B cell (primary cell): ENCODE measurements at places on chromosomes 3 and 15. TPM values are rescaled to one million over a fixed set of nuclear protein-coding genes. Genes with fewer than 3 reads are reported as not detected.

- DNase-seq: peak; percentile 60
These were observed 1.4 kb downstream of the CD200R1 start for GRCh38 chr3:112973325-112974177.

- no peak for DNase-seq
These were observed 171.5 kb upstream of the LINGO1 start for GRCh38 chr15:77804210-77804609.

DNA sequence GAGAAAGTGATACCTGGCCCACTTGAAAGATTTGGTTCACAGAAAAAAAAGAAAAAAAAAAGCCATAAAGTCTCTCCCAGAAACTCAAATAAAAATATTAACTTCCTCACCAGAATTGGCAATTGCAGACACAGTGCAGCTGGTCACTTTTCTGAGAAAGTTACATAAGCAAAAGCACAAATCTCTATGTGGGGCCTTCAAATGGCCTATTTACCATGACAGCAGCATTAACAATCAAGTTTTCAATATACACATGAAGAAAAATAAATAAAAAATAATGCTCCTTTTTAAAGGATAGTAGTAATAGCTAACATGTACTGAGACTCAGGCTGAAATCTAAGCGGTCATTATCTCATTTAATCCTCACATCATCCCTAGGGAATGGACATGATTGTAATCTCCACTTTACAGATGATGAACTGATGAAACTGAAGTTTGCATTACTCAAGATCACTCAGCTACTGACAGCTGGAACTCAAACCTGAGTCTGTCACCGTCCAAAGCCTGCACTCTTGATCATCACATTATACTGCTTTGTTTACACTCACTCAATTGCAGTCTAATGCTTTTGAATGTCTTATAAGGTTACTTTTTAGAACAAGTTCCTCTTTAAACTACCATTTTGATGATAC is 3.3 kb downstream of the NPTN start:
- DNase-seq: no peak

- DNase-seq: no peak
These were observed 212.3 kb downstream of the RPLP1 start for GRCh38 chr15:69664572-69665571.

- no peak for DNase-seq
These were observed 624.3 kb upstream of the LMCD1 start for GRCh38 chr3:7877312-7877711.

- DNase-seq: no peak
These were observed 761 bp upstream of the GRIP2 start for GRCh38 chr3:14540821-14541385.

DNA sequence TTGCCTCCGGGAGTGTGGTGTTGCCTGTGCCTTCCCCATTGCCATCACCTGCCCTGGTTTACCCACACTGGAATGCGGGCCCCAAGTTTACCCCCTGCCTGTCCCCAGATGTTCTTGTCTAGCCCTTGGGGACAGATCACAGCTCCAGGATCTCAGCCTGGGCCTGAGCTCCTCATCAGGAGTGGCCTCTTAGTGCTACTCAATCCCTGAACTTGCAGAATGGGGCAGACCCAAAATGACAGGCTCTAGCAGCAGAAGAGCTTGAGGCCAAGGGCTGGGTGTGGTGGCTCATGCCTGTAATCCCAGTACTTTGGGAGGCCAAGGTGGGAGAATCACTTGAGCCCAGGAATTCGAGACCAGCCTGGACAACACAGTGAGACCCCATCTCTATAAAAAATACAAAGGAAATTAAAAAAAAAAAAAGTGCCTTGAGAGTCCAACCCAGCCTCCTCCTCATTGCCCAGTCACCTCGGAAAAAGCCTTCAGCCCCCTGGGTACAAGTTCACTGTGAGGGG is 3.8 kb downstream of the CHAC1 start:
- no peak for DNase-seq

GRCh38 chr15:55574096-55574495 is 14.0 kb downstream of the PYGO1 start:
- DNase-seq: no peak

- no peak for DNase-seq
These were observed 459.6 kb downstream of the NSUN3 start for GRCh38 chr3:94522488-94522887.

GRCh38 chr3:11607816-11608215 is 35.9 kb downstream of the VGLL4 start:
- DNase-seq: no peak

DNA sequence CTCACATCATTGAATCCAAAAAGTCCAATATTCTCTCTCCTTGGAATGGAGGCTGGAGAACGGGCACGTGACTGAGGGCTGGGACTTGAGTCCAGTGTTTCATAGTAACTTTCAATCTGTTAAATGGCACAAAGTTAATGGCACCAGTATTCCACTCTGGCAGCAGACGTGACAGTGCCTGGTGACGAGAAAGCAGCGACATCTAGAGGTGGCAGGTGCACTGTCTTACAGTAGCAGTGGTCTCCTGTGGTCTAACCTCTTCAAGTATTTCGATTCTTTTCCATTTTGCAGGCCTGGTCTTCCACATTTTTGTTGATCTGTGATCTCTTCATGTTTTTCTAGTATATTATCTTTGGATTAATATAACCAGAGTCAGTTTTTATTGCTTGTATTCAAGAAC is 107.1 kb downstream of the OXSM start:
- no peak for DNase-seq

- DNase-seq: no peak
These were observed 16.4 kb downstream of the SRPRB start for GRCh38 chr3:133821767-133822638.

DNA sequence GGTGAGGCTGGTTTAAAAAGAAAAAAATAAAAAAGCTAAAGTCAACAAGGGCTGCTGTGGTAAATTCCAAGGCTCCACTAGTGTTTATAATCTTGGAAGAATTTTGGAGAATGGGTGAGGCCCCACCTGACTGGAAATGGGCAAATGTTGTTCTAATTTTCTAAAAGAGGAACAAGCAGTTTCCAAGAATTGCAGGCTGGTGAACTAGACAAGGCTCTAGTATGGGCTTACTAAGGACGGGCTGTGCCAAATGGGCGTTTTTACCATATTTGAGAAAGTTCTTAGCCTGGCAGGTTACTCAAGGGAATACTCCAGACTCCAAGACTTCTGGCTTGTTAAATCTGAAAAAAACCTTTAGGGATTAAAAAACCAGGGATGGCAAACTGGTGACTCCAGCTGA is 67.0 kb upstream of the ABHD2 start:
- no peak for DNase-seq

DNA sequence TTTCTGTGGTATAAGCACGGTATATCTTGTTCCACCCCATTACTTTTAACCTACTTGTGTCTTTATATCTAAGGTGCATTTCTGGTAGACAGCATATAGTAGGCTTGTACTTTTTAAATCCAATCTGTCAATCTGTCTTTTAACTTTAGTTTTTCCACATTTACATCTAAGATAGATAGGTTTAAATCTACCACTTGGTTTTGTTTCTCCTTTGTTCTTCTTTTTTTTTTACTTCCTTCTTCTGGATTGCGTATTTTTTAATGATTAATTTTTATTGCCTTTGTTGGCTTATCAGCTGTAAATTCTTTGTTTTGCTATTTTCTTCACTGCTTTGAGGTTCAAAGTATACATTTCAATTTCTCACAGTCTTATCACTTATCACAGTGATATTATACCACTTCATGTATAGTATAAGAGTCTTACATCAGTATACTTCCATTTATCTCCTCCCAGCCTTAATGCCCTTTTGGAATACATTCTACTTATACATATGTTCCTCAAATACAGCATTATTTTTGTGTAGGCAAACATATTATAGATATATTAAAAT is 31.0 kb downstream of the IQCB1 start:
- peak; percentile 35 for DNase-seq

GRCh38 chr15:94287794-94288246 is 56.5 kb downstream of the MCTP2 start:
- DNase-seq: peak; percentile 91

DNA sequence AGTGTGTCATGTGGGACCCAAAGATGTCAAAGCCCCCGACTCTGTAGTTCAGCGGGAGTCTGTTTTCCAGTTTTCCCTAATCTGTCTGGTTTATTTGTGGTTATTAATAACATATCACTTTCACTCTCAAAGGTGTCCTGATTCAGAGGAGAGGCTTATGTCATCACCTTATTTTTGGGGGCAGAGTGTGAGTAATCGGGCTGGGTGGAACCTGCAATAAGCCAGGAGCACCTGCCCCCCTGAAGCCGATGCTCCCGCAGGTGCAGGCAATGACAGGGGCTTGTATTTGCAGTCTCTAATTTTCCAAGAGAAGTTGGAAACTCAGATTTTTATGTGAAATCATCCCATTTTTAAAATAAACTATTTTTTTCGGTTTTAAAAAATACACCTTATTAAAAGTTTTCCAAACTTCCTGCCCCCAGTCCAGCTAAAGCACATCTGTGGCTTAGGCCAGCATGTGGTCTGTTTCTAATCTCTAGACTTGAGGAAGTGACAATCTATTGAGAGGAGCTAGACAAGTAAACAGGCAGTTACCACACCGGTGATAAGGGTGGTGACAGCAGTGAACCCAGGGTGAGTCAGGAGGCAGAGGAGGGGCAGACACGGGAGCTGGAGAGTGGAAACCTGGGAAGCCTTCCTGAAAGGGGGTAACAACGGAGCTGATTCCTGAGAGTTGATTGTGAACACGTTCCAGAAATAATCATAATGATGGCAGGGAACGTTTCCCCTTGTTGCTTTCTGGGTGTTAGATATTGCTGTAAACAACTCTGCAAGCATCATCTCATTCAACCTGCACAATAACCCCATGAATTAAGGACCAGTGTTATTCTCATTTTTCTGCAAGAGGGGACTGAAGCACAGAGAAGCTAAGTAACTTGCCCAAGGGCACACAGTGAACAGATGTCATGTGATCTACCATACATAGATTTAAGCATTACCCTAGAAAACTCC is 37.2 kb downstream of the BHLHE40 start:
- peak; percentile 73 for DNase-seq

GRCh38 chr3:164779816-164780215 is 298.5 kb downstream of the SI start:
- no peak for DNase-seq

DNA sequence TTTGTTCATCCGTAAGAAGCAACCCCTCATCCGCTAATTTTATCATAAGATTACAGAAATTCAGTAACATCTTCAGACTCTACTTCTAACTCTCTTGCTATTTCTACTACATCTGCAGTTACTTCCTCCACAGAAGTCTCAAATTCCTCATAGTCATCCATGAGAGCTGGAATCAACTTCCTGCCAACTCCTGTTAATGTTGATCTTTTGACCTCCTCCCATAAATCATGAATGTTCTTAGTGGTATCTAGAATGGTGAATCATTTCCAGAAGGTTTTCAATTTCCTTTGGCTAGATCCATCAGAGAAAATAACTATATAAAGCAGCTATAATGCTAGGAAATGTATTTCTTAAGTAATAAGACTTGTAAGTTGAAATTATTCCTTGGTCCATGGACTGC is 115.1 kb downstream of the TAFA4 start:
- DNase-seq: no peak

The SEC11A gene
- polyA plus RNA-seq: 23.1 and 43.6 TPM in 2 replicates

The KCNAB1 gene
- not detected in 2 replicates for polyA plus RNA-seq

The ABHD5 gene
- polyA plus RNA-seq: 4.7 and 5.8 TPM in 2 replicates

The FAM81A gene
- 2.0 and 7.2 TPM in 2 replicates for polyA plus RNA-seq

The CCDC80 gene
- under 0.01 TPM in 1 of 2 replicates, not detected in the other for polyA plus RNA-seq

The COLQ gene
- polyA plus RNA-seq: 2.5 TPM in 2 replicates

The SLC51B gene
- not detected in 2 replicates for polyA plus RNA-seq

The NOX5 gene
- 0.01 and 0.26 TPM in 2 replicates for polyA plus RNA-seq

The MOBP gene
- polyA plus RNA-seq: 0.03 and 0.04 TPM in 2 replicates

The SCAMP5 gene
- 0.71 and 3.4 TPM in 2 replicates for polyA plus RNA-seq

The ITPKA gene
- polyA plus RNA-seq: not detected in 2 replicates
